Lung microvascular endothelial cell (primary cell): ENCODE measurements at places on chromosomes 12 and 14. TPM values are rescaled to one million over a fixed set of nuclear protein-coding genes. Genes with fewer than 3 reads are reported as not detected.
A peak's percentile ranks its signal among the peaks of the same experiment; 100 is the strongest.

Gene TMEM253
- not detected in 2 replicates for total RNA-seq

DNA sequence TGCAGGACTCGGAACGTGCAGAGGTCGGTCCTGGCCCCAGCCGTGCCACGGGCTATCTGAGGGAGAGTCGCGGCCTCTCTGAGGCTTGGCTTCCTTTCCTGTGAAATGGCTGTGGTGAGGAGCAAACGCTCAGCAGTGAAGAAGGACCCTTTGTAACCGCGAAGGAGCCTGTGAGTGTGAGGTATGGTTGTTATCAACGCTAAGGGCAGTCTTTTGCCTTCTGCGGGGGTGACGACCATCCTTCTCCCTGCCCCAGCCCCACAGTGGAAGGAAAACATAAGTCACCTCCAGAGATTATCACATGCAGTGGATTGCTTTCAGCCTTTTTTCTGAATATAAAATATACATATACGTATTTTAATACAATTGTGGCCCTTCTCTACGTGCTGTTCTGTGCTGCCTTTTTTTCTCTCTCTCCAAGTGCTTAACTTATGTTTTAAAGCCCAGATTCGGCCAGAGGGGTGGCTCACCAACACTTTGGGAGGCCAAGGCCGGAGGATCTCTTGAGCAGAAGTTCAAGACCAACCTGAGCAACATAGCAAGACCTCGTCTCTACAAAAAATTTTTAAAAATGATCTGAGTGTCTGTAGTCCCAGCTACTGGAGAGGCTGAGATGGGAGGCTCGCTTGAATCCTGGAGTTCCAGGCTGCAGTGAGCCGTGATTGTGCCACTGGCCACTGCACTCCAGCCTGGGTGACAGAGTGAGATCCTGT is 17.4 kb downstream of the TAMALIN start:
- no peak for DNase-seq

- DNase-seq = no peak
These were observed 61.0 kb upstream of the DNM1L start for GRCh38 chr12:32618115-32618514.

Gene LTB4R
- 2.0 and 2.2 TPM in 2 replicates for total RNA-seq

DNA sequence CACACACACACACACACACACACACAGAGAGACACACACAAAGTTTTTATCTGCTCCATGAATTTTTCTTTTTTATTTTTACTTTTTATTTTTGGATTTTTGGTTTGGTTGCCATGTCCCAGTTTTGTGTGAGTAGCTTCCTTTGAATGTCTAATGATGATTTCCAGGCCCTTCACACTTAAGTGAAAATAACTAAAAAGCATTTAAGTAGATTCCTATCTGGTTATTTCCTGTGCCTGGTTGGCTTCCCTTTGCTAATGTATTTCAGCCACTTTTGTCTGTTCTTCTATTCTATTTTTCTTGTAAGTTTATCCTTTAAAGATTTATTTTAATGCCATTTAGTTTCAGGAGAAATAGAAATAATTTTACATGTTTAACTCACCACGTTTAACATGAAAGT is 755.4 kb downstream of the SLC6A15 start:
- no peak for DNase-seq

GRCh38 chr12:70032076-70032475 is 207.0 kb downstream of the MYRFL start:
- DNase-seq = no peak

- DNase-seq = no peak
These were observed 11.2 kb upstream of the LRIG3 start for GRCh38 chr12:58931518-58931917.

DNA sequence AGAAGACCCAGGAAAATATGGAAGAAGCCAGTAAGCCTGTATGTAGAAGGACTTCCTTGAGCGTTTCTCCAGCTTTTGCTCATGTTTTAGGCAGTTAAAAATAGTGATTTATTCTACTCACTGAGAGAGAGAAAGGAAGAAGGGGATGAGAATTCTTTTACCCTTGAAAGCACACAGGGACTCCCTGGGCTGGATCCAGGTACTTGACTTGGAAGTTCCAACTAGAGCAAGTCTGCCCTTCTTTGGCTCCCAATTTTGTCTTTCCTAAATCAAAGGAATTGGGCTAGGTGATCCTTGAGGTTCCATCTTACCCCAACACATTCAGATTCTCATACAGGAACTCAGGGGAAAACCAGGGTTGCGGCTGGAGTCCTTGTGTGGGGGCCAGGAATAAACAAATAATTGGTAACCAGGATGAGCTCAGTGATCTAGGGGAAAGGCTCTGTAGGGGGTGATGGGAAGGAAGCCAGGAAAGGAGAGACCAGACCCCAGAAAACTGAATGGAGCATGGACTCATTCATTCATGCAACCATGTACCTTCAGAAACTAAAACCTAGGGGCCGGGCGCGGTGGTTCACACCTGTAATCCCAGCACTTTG is 11.5 kb upstream of the ITGA5 start:
- peak; percentile 81 for DNase-seq

- peak; percentile 54 for DNase-seq
These were observed 12.6 kb upstream of the TTC7B start for GRCh38 chr14:90828642-90829487.

- no peak for DNase-seq
These were observed 159.5 kb downstream of the ANO4 start for GRCh38 chr12:100954118-100954517.
